ENCODE measurements at places on chromosomes 6 and 20.

DNA sequence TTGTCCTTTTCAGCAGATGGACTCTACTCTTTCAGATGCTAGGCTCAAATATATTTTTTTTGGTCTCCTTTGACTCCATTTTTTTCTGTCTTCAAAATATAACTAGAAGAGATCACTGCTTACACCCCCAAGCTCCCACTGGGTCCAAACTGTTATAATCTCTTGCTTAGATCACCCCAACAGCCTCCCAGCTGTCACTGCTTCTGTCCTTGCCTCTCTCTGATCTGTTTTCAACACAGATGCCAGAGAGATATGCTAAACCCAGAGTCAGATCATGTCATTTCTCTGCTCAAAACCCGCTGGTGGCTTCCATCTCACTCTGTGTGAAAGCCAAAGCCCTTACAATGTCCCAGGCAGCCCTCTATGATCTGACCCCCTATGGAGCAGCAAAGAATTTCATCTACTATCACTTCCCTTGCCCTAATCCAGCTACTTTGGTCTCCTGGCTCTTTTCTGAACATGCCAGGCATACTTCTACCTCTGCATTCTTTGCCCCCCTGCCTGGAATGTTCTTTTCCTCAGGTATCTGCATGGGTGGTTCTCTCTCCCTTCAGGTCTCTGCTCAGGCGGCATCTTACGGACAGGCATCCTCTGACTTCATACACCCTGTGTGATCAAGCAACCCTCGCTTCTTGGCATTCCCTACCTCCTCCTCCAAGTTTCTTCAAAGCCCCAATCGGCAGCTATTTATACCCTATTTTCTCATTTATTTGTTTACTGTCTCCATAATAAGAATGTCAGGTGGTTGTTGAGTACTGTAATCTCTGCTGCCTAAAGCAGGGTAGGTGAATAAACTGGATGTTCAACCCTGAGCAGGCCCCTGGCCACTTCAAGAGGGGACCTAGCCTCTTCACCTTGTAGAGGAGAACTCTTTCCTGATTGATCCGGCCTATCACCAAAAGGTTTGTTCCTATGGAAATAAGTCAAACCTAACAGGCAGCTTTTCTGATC lies 43.6 kb upstream of the SLC4A11 start:
- DNase-seq = no peak

DNA sequence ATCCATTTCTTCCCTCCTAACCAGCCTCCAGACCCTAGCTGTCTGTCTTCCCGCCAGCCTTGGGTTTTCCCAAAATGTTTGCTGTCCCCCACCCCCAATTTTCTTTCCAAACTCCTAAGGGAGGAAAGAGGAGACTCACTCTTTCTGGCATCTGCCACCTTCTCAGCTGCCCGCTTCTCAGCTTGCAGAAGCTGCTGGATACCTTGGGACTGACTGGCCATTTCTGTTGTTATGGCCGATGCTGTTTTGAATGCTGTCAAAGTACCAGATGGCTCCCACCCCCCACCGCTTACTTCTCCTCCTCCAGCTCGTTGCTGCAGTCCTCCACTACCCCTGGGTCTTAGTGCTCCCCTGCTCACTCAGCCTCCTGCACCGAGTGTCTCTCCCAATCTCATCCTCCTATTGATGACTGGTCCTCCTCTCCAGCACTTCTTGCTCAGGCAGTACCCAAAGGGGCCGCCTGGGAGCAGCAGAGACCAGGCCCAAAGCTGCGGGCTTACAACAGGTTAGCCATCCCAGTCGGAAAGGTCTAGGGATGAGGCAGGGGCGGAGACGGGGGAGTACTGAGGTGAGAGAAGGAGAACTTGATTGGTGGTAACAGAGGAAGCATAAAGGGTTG lies at the start of gene ATP6V1G2:
TSS of gene ATP6V1G2 (minus strand) at position 270 of the 619 bp plus-strand sequence. CDS start at position 221, 49 bp downstream.
- peak; percentile 69 for DNase-seq

DNA sequence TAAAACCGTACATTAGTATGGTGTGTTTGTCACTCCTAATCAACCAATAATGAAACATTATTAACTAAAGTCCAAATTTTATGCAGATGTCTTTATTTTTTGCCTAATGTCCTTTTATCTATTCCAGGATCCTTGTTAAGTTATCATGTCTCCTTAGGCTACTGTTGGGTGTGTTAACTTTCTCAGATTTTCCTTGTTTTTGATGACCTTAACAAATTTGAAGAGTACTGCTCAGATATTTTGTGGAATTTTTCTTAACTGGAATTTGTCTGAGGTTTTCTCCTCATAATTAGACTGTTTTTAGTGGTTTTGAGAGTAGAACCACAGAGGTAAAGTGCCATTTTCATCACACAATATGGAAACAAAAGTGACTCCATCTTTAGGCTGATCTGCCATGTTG lies 406.3 kb downstream of the MEI4 start:
- no peak for DNase-seq

GRCh38 chr6:139369568-139370282 lies 4.7 kb downstream of the CITED2 start:
- no peak for DNase-seq
